ENCODE measurements at places on chromosomes 13 and 19.

- DNase-seq, result no peak
These were observed 14.4 kb upstream of the GIPR start for GRCh38 chr19:45653634-45654033.

DNA sequence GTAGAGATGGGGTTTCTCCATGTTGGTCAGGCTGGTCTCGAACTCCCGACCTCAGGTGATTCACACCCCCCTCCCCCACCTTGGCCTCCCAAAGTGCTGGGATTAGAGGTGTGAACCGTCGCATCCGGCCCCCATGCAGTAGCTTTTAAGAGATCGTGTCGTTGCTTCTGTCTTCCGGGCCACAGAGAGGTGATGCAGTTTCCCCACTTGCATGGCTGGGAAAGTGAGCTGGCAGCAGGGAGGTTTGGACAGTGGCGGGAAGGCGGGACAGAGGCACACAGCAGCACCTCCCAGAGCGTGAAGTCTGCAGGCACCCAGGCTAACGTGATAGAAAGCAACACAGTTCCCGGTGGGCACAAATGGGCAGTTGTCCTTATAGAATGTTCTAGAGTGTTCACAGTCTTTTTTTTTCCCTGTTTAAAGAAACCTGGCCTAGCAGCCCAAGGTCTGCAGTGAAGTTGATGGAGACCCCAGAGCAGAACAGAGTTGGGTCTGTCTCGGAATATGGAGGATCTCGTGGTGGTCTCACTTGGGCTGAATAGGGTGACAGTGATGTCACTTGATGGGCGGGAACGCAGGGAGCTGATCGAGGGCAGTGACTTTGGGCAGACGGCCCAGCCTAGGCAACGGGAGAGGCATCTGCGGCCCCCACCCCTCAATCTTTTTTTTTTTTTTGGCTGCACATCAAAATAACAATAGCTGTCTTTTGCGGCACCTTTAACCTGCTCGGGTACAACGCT, 4.9 kb downstream of the UHRF1 start:
- peak; percentile 12 for DNase-seq

DNA sequence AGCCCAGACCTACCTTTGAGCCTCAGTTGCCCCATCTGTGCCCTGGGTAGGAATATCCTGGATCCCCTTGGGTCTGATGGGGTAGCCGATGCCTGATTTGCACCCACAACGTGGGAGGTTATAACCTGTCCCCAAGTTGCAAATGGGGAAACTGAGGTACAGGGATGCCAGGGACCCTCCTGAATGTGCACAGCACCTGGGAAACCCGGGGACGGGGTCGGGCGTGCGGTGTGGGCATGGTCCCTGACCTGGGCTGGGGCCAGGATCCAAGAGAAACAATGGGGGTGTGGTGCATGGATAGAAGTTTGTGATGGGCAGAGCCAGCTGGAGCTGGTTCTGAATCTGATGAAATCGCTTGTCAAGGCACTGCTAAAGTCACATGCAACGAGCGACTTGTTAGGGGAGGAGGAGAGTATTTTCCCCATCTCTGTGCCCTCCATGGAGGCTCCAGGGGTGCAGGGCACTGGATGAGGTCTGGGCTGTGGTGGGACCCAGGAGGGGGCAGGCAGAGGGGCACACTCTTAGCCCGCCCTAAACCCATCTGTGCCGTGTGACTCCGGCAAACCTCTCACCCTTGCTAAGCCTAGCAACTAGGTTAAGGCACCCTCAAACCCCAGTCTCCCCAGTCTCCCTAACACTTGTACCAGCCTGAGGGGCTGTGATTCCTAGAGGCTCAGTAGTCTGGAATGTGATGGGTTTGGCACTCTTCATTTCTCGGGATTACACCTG, 749 bp downstream of the GDF15 start:
- DNase-seq, result no peak

- DNase-seq, result no peak
These were observed 112.3 kb downstream of the GPC6 start for GRCh38 chr13:93338906-93339305.

DNA sequence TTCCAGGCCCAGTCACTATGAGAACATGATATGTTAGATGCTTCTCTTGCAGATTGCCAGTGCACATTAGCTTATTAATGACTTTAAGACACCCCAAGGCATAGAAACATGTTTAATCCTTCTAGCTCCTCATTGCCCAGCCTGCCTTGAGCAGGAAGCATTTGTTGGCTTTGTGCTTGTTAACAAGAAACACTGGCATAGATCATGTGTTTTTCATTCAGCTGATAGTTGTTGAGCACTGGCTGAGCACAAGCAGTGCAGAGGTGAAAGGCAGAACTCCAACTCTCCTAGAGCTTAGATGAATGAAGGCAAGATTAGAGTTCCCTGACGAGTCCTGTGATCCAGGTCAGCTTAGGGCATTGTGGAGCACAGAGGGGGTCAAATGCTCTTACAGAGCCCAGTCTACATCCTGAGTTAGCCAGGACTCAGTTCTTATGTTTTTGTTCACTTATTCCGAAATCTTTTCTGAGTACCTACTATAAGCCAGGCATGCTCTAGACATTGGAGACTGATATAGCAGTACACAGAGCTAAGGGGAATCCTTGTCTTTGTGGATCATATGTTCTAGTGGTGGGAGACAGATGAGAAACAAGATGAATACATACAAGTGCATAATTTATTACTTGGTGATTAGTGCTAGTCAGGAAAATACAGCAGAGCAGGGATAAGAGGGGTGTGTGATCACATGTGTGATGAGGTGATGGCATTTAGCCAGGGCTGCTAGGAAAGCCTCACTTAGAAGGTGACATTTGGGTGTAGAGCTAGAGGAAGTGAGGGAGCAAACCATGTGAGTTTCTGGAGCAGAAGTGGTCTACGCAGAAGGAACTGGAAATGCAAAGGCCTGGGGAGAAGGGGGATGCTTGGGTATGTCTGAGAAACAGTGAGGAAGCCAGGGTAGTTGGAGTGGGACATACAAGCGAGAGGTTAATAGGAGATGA, 101.2 kb downstream of the WASF3 start:
- DNase-seq, result no peak

DNA sequence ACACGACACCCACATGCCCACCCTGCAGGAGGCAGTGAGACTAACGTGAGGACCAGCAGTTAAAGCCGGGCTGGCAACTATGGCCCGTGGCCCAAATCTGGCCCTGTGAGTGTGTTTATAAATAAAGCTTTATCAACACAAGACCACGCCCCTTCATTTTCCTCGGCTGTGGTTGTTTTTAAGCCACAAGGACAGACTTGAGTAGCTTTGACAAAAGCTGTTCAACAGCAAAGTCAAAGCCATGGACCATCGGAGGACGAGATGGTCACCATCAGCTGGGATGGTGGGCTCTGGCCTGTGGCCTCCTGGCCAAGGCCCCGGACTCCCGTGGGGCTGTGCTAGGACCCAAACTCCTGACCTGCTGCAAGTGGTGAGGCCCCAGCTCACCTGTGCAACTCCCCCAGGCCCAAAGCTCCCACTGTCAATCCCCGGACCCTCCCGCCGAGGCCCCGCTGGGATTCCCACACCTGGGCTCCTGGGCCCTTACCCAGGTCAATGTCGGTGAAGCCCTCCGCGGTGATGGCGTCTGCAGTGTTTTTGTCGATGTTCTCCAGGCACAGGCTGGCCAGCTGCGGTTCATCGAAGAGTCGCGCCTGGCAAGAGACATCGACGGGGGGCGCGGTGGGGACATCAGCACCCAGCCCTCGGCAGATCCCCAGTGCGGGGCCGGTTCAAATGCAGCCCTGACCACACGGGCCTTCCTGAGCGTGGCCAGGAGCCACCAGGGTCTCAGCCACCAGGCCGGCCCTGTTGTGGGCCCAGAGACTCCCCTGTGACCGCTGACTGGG, 25.1 kb downstream of the BTBD2 start:
- no peak for DNase-seq

DNA sequence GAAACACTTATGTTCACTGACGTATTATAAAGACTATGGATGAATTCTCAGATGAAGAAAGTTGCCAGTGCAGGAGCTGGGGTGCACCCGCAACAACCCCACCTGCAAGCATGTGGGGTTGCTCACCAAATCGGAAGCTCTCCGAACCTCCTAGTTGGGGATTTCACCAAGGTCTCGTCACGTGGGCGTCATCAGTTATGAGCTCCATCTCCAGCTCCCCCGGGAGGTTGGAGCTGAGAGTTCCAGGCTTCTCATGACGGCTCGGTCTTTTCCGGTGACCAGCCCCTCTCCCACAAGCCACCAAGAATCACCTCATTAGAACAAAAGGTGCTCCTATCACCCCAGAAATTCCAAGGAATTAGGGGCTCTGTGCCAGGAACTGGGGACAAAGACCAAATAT, 46.1 kb upstream of the TUBGCP3 start:
- DNase-seq, result no peak

DNA sequence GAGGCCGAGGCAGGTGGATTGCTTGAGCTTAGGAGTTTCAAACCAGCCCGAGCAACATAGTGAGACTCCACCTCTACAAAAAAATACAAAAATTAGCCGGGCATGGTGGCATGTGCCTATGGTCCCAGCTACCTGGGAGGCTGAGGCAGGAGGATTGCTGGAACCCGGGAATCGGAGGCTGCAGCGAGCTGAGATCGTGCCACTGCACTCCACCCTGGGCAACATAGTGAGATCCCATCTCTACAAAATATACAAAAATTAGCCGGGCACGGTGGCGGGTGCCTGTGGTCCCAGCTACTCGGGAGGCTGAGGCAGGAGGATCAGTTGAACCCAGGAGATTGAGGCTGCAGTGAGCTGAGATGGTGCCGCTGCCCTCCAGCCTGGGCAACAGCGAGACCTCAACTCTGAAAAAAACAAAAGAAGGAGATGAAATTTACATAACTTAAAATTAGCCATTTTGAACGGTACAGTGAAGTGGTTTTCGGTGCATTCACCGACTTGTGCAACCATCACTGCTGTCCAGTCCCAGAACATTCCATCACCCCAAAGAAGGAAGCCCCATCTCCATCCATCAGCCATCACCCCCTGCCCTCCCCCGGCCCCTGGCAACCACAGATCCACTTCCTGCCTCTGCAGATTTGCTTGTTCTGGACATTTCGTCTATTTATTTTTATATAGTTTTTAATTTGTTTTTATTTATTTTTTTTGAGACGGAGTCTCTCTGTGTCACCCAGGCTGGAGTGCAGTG, 1.6 kb upstream of the AZU1 start:
- no peak for DNase-seq

GRCh38 chr19:58409010-58409790, 751 bp downstream of the ZNF584 start:
- DNase-seq, result peak; percentile 69

All from stimulated activated effector memory CD8-positive, alpha-beta T cell treated with anti-CD3 and anti-CD28 coated beads, Interleukin-12 subunit alpha, Interleukin-12 subunit beta, amount 100 ng/mL, for 72 hours (primary cell).